ENCODE measurements at places on chromosomes 16 and 17.

DNA sequence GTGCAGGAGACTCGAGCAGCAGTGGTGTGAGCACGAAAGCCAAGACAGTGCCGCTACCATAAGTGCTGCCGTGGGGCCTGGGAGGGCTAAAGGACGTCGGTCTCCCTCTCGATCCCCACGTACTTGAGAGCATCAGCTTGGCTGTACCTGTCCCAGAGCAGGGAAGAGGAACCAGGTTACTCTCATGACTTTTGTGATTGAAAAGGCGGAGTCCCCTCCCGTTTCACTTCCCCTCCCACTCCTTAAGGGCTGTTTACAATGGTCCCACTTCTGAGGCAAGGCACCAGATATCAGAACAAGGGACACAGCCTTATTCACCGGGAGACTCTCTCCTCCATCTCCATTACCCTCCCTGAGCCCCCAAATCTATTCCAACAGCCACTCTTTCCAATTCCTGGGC, 20.1 kb downstream of the CNTNAP1 start:
- DNase-seq: no peak

DNA sequence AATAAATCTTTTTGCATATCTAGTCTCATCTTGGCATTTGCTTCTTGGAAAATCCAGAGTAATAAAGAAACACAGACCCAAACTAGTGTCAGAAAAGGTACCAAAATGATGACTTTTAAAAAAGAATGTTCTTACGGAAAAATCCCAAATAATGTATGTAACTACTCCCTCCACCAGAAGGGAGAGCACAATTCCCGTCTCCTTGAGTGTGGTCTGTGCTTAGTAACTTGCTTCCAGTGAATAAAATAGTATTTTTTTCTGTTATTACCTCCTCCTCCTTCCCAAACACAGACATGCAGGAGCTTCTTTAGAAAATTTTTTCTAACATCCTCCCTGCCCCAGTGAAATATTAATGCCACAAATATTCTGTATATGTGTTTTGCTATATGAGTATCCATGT, 358.1 kb downstream of the ZFHX3 start:
- peak; percentile 6 for DNase-seq

GRCh38 chr17:2883544-2884213, 87.4 kb downstream of the RAP1GAP2 start:
- DNase-seq: peak; percentile 29

GRCh38 chr17:27461192-27461859, 5.1 kb downstream of the KSR1 start:
- DNase-seq: no peak

DNA sequence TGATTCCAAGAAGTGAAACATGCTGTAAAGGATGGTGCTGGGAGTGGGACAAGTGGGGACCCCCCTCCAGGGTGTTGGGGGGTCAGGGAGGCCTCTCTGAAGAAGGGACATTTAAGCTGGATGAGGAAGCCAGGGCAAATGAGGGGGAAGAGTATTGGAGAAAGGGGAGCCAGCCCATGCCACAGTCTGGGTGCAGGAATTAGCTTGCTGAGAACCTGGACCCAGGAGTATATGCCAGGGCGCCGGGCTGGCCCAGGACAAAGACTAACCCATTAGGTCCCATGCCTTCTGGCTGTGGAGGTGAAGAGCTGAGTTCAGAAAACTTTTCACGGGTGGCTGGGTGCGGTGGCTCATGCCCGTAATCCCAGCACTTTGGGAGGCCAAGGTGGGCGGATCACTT, 45.6 kb upstream of the PIK3R6 start:
- no peak for DNase-seq

- peak; percentile 74 for DNase-seq
These were observed 112.9 kb upstream of the HAS3 start for GRCh38 chr16:68992521-68992920.

- DNase-seq: peak; percentile 37
These were observed 234.9 kb upstream of the CIBAR2 start for GRCh38 chr16:85347213-85347591.

GRCh38 chr16:2296661-2297505, 29.0 kb upstream of the RNPS1 start:
- DNase-seq: peak; percentile 5

- DNase-seq: no peak
These were observed 26.2 kb upstream of the FOXK2 start for GRCh38 chr17:82493226-82493781.

GRCh38 chr17:48626245-48627117, at the start of gene HOXB9:
Gene HOXB9 (minus strand): TSS chr17:48626358. CDS start chr17:48626269, 89 bp downstream.
- DNase-seq: peak; percentile 63

DNA sequence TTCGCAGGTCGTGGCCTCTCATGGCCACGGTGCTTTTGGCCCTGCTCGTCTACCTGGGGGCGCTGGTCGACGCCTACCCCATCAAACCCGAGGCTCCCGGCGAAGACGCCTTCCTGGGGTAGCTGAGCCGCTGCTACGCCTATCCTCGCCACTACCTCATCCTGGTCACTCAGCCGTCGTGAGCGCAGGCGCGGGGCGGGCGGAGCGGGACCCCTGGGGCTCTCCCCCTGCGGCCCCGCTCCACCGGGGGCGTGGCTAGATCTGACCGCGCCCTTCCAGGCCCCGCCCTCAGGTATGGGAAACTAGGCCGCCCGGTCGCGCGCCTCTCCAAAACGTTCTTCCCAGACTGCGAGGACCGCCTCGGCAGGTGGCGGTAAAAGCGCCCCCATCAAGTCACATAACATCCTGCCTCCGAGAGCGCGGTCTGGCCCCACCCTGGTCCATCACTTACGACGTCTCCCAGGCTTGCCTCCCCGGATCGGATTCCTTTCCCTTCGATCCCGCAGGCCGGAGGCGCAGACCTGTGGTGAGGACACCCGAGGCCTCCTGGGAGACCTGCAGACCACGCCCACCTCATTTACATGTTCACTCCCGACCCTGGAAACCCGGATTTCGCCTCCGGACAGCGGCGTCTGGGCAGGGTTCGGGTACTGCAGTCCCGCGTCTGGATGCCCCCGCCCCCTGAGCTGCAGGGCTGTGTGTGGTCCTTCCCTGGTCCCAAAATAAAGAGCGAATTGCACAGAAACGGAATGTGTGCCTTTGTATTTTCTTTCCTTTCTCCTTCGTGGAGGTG, 91.5 kb upstream of the TMEM97 start:
- peak; percentile 25 for DNase-seq

DNA sequence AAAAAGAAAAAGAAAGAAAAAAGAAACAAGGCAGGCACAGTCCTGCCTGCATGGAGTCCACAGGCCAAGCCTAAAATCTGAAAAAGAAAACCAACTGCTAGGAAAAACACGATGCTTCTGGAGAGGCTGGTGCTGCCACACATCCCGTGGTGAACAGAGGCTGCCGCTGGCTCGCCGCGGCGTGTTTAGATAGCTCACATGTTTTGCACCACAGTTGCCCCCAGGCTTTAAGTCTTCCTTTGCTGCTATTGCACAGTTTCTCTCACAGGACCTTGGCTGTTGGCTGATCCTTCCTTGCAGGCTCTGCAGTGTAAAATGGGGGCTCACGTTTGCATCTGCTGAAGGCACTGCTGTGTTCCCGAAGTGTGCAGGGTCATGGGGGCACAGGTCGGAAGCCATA, 8.6 kb downstream of the SLC6A4 start:
- DNase-seq: no peak

DNA sequence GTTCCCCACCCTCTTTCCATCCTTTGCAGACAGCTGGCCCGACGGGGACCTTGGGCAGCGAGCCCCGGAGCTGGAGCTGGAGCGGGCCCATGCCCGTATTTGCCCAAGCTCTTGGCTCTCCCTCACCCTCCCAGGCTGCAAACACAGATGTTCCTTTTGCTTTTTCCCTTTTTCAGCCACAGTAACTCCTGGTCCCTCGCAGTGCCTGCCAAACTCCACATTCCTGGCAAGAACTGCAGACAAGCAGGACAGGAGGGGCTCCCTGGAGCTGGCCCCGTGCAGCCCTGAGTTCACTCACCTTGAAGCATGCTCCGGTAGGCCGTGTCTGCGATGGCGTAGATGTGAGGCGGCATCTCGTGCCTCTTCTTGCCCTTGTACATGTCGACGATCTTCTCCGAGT, 33.9 kb downstream of the MYH11 start:
- DNase-seq: no peak

GRCh38 chr17:74181341-74181740, 22.1 kb upstream of the RPL38 start:
- no peak for DNase-seq
